ENCODE measurements at places on chromosomes 16 and 17.

GRCh38 chr17:72423718-72424117, 302.9 kb downstream of the SOX9 start:
- no peak for DNase-seq

GRCh38 chr17:18037486-18037885, 1.5 kb downstream of the ATPAF2 start:
- no peak for DNase-seq

- DNase-seq: no peak
Measured at GRCh38 chr16:79653373-79653891, 52.9 kb upstream of the MAF start.

GRCh38 chr17:9566067-9566466, 9.6 kb downstream of the STX8 start:
- no peak for DNase-seq

GRCh38 chr17:8060274-8060673, 21.4 kb downstream of the ALOX15B start:
- DNase-seq: no peak

- DNase-seq: no peak
Measured at GRCh38 chr16:4415538-4416199, 727 bp downstream of the CORO7 start.

GRCh38 chr17:63760771-63761539, 12.4 kb downstream of the CCDC47 start:
- no peak for DNase-seq

- no peak for DNase-seq
Measured at GRCh38 chr16:78743556-78743955, 644.1 kb downstream of the WWOX start.

GRCh38 chr16:64751906-64752305, 370.0 kb downstream of the CDH11 start:
- no peak for DNase-seq

GRCh38 chr16:81585785-81586184, 141.2 kb downstream of the CMIP start:
- DNase-seq: no peak

DNA sequence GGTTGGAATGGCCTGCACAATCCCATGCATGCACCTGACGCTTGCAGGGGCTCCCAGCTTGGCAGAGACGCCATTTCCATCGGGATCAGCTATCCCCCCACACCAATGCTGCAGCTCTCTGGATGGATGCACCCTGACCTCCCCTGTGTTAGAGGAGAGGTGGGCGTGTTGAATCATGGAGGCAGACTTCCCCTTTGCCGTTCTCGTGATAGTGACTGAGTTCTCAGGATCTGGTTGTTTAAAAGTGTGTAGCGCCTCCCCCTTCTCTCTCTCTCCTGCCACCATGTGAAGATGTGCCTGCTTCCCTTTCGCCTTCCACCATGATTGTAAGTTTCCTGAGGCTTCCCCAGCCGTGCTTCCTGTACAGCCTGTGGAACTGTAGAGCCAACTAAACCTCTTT, 17.8 kb upstream of the KCNH6 start:
- no peak for DNase-seq
